Bronchial epithelial cell (primary cell): ENCODE measurements at places on chromosomes 12 and 14.
A peak's percentile ranks its signal among the peaks of the same experiment; 100 is the strongest.

- DNase-seq: no peak
These were observed 175.3 kb downstream of the EMP1 start for GRCh38 chr12:13371797-13372196.

DNA sequence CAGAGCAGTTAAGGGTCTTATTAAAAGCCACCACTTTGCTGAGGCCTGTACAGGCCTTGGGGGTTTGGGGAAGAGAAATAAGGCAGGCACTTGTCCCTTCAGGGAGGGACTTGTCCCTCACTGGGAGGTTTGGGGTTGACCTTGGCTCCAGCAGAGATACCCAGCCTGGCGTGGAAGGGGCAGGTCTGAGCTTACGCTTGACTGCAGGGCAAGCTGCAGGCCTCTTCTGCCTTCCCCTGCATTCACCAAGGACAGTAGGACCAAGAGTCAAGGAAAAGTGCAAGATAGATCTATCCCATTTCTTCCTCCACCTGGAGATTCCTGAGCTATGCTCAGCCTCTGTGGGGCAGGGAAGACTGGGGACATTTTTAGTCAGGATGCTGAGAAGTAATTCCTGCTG, 154.3 kb downstream of the SMOC1 start:
- DNase-seq: no peak

- DNase-seq: no peak
These were observed 106.4 kb upstream of the TMCC3 start for GRCh38 chr12:94756789-94757188.

- peak; percentile 8 for DNase-seq
These were observed 36.0 kb downstream of the FMNL3 start for GRCh38 chr12:49671031-49671765.

- peak; percentile 92 for DNase-seq
These were observed 3.0 kb downstream of the EVL start for GRCh38 chr14:100067971-100068959.
